ENCODE measurements at places on chromosomes 1 and 21. TPM values are rescaled to one million over a fixed set of nuclear protein-coding genes. Genes with fewer than 3 reads are reported as not detected.

DNA sequence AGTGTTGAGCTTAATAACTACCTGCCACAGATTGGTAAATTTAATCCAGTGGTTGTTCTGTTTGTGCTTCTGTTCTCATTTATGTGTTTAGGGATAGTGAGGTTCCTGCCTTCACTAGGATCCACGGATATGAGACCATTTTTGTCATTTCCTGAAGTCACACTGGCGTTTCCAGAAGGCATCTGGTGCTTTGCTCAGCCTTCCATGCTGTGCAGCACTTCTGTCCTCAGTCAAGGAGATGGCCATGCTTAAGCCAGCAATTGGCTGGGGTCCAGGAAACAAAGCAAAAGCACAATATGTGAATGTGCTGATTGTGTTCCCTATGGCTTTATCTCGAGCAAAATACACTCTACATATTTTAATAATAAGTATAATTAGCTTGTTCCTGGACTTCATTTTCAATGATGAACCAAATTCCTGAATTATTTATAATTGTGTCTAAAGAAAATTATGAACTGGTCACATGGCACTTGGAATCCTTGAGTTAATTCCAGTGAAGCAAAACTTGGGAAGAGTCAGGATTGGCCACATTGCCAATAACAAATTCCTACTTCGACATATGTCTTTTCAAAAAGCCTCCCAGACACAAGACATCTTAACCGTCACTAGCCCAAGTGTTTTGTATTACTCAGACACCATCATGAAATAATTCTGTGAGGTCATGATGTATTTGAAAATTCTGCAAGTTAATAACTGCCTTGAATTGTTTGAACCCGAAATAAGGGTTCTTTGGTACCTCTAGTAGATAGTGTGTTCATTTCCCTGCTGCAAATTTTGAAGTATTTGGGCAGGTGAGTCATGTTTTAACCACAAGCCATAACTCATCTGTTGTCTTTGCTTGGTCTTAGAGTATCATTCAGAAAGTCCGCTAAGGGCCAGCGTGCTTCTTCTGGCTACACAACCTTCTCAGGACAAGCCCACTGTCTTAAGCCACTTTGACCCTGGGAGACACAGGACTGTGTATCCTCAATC lies 412.4 kb downstream of the DISC1 start:
- no peaks in the 10 kb centered on the region for H3K36me3 ChIP-seq
- H3K27ac ChIP-seq = no peak overlapping the region
- DNase-seq = no peak

DNA sequence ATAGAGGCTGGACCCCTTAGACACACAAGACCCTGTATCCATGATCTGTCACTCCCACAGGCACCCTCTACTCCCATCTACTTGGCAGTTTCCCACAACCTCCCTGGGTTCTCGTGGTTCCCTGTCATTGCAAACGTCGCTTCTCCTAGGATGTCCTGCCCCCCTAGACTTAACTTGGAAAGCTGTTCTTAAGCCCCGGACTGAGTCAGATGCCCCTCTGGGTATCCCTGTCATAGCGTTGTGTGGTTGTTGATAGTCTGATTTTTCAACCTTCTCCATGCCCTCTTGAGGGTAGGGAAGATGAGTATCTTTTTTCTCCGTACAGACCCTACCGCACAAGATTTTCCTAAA lies 11.8 kb downstream of the RCC1 start:
- H3K4me3 ChIP-seq = peak overlapping the region; percentile 81
- H3K4me1 ChIP-seq = peaks cover 30% of the 10 kb centered on the region

DNA sequence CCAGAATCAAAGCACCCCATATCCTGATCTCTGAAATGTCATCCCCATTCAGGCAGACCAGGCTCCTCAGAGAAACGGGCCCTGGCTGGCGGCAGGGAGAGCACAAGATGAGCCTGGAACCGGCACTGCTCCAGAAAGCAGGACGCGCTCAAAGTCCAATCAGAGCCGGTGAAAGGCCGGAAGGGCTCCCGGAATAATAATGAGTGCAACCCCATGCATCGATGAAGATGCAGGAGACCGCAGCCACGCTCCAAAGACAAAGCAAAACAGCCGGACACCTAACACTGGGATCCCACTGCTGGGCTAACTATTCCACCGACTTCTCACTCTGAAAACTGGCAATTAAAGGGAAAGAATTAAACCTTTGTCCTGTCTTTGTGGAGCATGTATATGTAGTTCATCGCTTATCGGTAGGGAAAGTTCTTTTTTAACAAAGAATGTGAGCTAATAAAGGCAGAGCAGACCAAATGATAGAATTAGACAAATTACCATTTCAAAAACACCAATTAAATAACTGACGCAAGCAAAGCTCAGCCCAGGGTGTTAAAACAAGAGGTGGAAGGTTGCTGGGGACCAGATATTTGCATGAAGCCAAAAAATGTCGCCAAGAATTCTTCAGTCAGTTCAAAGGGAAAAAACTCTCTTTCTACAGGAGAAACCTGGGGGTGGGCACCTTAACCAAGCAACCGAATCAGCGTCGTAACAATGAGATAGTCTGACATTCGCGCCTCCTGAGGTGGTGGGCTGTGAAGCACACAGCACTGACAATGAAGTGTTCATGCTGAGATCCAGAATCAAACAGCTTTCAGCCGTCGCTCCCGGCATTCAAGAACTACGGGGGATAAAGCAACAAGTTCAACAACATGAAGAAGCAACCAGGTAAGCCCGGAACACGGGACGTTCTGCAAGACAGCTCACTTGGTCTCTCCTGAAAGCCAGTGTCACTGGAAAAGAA lies 95.2 kb downstream of the NPHP4 start:
- H3K4me1 ChIP-seq = no peaks in the 10 kb centered on the region
- H3K27me3 ChIP-seq = no peaks in the 10 kb centered on the region
- H3K36me3 ChIP-seq = peaks cover 7% of the 10 kb centered on the region

DNA sequence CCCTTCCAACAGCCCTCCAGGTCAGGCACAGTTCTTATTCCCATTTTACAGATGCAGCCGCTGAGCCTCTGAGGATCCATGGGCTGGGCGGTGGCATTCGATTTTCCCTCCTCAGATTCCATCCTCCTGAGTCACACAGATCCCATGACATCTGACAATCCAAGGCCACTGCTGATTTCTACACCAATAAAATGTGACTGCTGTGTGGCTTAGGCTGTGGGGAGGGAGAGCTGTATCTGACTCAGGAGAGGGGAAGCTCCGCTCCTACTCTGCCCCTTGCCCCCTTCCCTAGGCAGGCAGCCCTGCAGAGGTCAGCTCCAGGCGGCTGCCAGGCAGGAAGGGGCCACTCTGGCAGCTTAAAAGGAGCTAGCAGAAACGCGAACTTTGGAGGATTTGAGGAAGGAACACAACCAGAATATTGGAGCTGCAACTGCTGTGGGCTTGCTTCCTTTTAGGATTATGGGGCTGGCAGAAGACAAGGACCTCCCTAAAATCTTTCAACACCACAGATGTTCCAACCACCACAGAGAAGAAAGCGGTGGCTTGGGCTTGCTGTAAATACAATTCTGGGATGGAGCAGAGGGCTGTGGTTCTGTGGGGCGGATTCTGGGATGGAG lies 50.0 kb downstream of the MRPL37 start:
- no peak overlapping the region for H3K4me3 ChIP-seq
- H3K4me1 ChIP-seq = no peaks in the 10 kb centered on the region
- H3K36me3 ChIP-seq = peaks cover 1% of the 10 kb centered on the region
- no peaks in the 10 kb centered on the region for H3K27me3 ChIP-seq
- no peak overlapping the region for H3K27ac ChIP-seq

DNA sequence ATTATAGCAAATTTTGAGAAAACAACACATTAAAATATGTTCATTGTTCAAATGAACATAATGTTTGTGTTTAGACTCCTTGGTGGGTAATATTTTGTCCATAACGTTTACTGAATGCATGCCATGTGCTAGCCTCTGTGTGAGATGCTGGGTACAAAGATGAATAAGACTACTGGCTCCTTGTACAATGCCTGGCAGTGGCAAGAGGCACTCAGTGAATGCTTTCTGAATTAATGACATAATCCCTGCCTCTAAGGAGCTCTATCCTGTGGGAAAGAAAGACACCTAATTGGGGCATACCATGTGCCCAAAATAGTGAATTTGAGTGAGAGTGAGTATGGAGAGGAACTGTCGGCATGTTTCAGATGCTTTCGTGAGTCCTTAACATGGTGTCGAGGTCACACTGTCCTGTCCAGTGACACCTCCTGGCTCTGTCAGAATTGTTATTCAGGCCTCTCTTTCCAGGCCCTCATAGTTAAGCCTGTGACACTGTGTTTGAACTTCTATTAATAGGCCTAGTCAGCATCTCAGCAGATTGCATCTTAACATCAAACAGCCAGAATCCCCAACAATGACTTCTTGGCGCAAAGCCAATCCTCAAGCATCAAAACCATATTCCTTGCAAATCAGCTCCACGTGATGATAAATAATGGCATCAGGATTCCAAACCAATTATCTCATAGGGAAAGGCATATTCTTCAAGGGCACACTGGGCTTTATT lies 32.8 kb upstream of the S1PR1 start:
- H3K4me3 ChIP-seq = no peak overlapping the region
- peaks cover 26% of the 10 kb centered on the region for H3K4me1 ChIP-seq
- H3K27me3 ChIP-seq = no peaks in the 10 kb centered on the region

DNA sequence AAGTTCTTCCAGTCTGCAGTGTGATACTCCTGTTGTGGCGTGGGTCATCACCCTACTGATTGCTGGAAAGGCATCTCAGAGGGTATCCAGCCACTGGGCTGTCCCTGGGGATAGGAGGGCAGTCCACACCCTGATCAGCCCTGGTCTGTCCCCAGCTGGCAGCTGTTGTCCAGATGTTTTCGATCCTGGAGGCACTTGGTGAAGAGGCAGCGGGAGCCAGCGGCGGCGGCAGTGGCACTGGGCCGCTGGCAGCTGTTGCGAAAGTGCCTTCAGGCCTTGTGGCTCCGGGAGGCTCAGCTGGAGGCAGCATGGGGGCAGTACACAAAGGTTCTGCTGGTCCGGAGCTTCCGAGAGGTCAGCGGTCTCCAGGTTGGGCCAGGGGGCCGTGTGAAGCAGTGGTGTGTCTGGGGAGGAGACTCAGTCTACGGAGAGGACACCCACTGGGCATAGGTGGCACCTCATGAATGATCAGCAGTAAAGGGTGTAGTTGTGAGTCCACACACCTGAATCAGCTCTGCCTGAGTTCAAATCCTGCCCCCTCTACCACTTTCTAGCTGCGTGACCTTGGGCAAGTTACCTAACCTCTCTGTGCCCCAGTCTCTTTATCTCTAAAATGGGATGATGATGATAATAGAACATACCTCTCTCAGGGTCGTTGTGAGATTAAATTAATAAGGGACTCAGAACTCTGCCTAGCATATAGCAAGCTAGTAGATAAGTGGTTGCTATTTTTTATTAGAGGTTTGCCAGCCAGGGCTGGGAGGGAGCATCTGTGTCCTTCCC lies 6.1 kb downstream of the C1orf167 start:
- H3K4me3 ChIP-seq = no peak overlapping the region
- no peaks in the 10 kb centered on the region for H3K36me3 ChIP-seq
- peaks cover 4% of the 10 kb centered on the region for H3K27me3 ChIP-seq
- DNase-seq = no peak
- H3K4me1 ChIP-seq = no peaks in the 10 kb centered on the region

DNA sequence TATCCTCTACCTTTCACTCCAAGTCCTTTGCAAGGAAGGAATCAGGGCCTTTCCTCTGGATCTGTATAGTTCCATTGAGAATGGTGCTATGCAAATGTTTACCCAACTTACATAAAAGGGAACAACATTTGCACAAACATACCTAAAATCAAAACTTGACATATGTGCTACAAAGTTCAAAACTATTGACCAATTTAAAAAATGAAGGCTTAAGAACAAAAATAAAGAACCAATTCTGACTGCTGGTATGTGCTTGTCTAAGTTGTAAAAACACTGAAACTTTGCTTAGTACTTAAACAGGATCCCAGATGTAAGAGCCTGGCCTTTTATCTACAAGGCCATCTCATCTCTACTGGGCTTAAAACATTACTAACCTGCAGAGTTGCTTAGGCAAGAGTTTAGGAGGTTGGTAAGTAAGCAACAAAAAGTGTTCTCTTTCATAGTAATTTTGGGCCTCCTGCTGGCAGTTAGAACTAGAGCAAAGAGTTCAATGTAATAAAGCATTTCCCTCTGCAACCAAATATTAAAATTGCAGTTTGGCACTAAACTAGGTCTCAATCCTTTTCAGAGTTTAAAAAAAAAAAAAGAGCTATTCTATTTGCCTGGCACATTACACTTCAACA lies 2.0 kb downstream of the SCMH1 start:
- H3K27ac ChIP-seq = peak overlapping the region; percentile 83
- peak overlapping the region; percentile 78 for H3K4me3 ChIP-seq
- H3K4me1 ChIP-seq = peaks cover 23% of the 10 kb centered on the region
- H3K27me3 ChIP-seq = no peaks in the 10 kb centered on the region

DNA sequence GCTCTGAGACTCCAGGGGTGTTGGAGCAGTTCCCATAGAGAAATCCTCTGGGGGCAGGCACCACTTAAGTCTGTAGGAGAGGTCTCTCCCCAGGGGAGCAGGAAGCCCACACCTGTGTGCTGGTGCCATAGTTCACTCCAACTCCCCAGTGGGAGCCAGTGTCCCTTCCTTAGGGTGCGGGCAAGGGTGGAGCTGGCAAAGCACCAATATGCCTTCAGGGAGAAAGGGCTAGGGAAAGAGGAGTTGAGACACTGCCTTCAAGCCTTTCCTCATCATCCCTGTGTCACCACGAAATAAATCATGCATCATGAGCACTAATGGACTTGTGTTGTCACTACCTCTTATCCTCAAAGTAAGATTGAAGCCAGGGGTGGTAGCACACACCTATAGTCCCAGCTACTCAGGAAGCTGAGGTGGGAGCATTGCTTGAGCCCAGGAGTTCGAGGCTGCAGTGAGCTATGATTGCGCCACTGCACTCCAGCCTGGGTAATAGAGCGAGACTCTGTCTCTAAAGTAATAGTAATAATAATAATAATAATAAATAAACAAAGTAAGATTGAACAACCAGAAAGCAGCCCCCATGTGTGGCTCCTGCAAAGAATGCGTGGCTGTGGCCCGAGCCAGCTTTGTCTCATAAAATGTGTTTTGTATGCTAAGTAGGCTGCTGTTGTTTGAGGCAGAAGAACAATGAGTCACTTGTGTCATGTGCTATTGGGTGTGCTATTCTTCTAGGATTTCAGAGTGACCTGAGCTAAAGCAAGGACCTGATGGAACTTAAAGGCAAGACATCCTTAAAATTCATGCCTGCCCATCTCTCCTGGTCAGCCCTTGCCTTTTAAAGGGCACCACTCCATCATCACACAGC lies 6.7 kb upstream of the TIE1 start:
- no peaks in the 10 kb centered on the region for H3K36me3 ChIP-seq
- DNase-seq = no peak

The C1orf141 gene
- total RNA-seq = not detected

The TTC34 gene
- total RNA-seq = 0.81 TPM

The MYOCOS gene
- not detected for total RNA-seq
